ENCODE measurements at places on chromosomes 1 and 21. TPM values are rescaled to one million over a fixed set of nuclear protein-coding genes. Genes with fewer than 3 reads are reported as not detected.

Gene PLPPR5
- 0.56 TPM for total RNA-seq

- no peak for DNase-seq
Observed at GRCh38 chr1:203120325-203121153, 7.0 kb upstream of the ADORA1 start.

- DNase-seq: no peak
Observed at GRCh38 chr21:37748351-37748750, 167.9 kb downstream of the KCNJ6 start.

DNA sequence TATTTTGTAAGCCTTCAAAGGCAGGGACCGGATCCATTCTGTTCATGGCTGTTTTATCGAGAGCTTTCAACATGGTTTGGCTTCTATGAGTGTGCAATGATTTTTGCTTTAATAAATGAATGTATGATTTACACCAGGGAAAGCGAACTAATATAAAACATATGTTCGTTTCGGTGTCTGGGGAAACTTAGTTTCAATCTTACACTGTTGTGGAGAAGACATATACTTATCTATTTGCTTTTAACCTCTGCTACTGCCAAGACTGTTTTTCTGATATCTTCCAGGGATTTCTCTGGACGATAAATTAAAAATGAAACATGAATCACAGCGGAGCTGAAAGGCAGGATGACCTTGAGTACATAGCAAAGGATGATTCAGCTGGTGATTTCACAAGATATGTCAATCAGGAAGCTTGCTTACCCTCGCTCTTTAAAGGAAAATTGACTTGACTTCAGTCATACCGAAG lies 14.7 kb upstream of the CYYR1 start:
- DNase-seq: no peak

DNA sequence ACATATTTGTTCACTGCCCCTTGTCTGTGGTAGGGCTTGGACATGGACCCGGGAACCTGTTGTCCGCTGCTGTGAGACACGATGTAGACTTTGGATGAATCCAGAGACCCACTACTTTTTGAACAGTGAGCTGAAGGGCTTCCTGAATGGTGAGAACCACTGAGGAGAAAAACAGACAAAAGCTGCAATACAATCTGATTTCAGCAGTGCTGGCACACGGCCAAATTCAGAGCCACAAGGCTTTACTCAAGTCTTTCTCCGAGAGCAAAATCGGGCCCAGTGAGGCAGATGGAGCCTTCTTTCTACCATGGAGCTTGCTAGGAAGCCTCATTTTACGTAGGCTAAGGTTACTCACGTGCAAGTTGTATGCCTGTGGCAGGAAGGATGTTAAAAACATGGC lies 197.6 kb downstream of the SIPA1L2 start:
- no peak for DNase-seq

Gene BLACAT1
- total RNA-seq: 13.9 TPM

DNA sequence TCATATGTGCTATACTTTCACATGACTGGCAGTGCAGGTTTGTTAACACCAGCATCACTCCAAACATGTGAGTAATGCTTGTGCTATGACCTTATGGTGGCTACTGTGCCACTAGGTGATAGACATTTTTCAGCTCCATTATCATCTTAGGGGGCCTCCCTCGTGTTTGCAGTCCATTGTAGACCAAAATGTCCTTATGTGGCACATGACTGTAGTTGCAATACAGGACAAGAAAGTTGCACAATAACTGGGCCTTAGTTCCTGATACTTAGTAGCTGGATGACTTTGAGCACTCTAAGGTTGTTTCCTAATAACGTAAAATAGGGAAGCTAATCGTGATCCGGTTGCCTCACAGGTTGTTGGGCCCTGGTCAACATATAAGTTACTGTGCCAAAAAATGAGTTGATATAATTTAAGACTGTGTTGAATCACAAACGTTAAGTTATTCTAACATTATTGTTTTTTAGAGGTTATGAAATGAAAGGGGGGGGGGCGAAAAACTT lies 511 bp upstream of the SNX27 start:
- no peak for DNase-seq

GRCh38 chr1:162187687-162188276 lies 118.3 kb downstream of the NOS1AP start:
- DNase-seq: no peak

DNA sequence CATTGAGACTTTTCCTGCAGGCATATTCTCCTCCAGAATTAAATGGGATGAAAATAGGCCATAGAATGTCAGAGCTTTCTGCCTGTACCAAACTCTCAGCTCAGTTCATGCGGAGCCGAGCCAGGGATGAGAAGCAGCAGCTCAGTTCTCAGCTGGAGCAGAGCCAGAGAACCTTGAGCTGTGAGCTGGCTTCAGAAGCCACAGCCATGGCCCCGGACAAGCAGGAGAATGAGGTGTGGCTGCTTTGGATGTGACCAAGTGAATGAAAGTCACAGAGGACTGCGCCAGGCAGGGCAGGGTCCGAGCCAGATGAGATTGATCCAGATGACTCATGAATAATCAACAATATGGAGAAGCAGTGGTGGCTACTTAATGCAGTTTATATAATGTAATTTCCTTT lies 633.8 kb downstream of the NCAM2 start:
- DNase-seq: no peak

DNA sequence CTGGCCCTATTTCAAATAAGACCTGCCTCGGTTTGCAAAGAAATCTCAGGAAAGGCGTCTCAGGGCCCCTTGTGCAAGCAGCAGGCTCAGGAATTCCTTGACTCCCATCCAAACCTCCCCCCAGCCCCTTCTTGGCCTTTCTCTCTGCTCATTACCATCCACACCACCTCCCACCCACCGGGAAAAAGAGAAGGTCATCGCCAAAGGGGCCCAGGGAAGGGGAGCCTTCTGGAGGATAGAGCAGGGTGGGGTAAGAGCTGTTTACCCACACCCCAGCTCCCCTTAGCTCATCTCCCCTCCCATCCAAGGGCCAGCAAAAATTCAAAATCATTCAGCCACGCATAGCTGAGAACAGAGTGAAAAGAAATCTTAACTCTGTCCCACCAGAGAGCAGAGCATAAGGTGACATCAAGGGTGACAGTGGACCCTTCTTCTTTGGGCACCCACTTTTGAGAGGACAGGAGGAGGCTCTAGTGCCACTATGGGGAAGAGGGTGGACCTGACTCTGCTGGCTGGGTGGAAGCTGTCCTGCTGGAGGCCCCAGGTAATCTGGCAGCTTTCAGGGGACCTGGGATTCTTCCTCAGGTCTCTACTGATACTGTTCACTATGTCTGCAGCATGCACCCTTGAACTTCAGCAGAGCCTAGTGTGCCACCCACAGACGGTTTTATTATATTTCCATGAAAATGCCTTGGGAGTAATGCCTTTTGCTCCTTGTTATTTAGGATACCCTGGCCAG lies 3.9 kb upstream of the WNT2B start:
- no peak for DNase-seq

Gene CCDC30
- total RNA-seq: 2.0 TPM

- no peak for DNase-seq
Observed at GRCh38 chr21:37749132-37749531, 167.1 kb downstream of the KCNJ6 start.

Gene DUSP23
- total RNA-seq: 3.1 TPM

DNA sequence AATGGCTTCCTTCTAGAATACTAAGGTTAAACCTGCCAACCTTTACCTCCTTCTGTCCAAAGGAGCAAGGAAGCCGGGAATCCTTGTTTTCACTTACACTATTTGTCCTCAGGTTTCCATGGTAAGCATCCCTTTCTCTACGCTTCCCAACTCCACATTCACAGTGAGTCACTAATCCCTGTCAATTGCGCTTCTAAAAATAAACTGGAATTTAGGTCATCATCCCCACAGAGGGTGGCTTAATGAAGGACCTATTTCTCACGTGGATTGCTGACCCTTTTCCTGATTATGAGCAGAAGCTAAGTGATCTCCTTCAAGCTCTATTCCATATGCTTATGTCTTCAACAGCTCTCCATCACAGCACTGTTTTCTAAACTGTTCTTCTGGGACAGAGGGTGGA lies 39.9 kb upstream of the ABCA4 start:
- peak; percentile 51 for DNase-seq

DNA sequence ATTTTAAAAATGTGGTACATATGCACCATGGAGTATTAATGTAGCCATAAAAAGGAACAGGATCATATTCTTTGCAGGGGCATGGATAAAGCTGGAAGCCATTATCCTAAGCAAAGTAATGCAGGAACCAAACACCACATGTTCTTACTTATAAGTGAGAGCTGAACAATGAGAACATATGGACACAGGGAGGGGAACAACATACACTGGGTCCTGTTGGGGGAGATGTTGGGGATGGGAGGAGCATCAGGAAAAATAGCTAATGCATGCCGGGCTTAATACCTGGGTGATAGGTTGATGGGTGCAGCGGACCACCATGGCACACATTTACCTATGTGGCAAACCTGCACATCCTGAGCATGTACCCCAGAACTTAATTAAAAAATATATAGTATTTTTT lies 352.5 kb upstream of the KAZN start:
- DNase-seq: no peak

DNA sequence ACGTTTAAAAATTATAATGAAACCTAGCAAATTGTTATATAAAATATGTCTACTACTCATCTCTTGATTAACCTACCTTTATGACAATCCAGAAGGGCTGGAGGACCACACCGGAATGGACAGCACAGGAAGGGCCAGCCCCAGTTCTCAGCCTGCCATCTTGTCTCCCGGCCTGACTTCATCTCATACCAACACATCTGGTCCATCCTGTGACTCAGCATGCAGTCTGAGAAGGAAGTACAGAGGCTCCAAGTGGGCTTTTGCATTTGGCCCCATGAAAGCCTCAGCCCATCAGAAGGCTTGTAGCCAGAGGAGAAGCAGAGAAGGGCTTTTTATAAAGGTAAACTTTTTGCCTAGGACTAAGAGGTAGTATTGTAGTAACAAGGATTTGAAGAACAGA lies 436.6 kb downstream of the MRPL39 start:
- no peak for DNase-seq
